ENCODE measurements at places on chromosomes 1 and 21.

GRCh38 chr1:16088996-16089395, 15.5 kb upstream of the FAM131C start:
- DNase-seq = no peak

- DNase-seq = no peak
These were observed 834.2 kb upstream of the CXADR start for GRCh38 chr21:16678429-16679160.

GRCh38 chr1:46497665-46498064, 8.0 kb downstream of the DMBX1 start:
- no peak for DNase-seq

- DNase-seq = no peak
These were observed 30.5 kb downstream of the CLSTN1 start for GRCh38 chr1:9793291-9793690.

GRCh38 chr1:31745096-31745945, 18.8 kb downstream of the ADGRB2 start:
- peak; percentile 5 for DNase-seq

- no peak for DNase-seq
These were observed 1.4 kb downstream of the KIAA0319L start for GRCh38 chr1:35555601-35556477.

DNA sequence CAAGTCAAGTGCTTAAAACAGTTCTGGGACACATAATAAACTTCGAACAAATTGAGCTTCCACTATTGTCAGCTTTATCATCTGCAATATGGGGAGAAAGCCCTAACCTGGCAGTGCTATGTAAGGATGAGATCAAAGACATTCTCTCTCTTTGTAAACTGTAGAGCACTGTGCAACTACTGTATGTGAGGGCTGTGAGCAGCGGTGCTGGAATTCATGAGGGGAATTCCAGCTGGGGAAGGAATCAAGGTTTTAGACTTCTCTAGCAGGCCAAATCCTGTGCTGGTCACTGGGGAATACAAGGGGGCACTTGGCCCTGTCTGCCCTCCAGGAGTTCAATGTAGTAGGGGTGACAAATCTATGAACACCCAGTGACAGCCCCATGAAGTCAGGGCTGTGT, 9.3 kb downstream of the FAM151A start:
- DNase-seq = no peak

- no peak for DNase-seq
These were observed 61.9 kb downstream of the SYF2 start for GRCh38 chr1:25170439-25170838.

DNA sequence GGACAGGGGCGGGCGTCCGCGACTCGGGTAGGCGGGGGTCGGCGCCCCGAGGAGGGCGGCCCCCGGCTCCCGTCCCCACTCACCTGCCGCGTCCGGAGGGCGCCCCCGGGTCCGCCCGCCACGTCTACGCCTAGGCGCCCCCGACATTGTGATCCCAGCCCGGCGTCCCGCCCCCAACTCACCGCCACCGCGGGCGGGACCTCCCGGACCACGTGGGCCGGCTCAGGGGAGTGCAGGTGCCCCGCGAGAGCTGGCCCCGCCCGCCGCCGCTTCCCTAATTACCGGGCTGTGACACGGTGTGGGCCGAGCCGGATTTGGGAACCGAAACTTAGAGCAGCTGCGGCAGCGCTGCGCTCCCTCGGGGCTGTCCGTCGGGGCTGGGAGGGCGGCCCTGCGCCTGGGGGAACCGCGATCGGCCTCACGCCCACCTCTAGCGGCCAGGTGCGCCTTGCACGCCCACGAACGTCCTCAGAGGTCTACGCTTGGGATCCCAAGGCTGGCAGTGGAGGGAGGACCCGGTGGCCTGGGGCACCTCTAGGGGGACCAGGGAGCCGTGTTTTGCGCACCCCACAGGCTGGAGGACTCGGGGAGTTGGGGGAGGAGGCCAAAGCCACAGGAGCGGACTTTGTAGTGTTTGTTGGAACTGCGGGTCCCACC, 521 bp upstream of the NADK start:
- peak; percentile 69 for DNase-seq

GRCh38 chr1:244095529-244095911, 44.4 kb downstream of the ZBTB18 start:
- DNase-seq = no peak

DNA sequence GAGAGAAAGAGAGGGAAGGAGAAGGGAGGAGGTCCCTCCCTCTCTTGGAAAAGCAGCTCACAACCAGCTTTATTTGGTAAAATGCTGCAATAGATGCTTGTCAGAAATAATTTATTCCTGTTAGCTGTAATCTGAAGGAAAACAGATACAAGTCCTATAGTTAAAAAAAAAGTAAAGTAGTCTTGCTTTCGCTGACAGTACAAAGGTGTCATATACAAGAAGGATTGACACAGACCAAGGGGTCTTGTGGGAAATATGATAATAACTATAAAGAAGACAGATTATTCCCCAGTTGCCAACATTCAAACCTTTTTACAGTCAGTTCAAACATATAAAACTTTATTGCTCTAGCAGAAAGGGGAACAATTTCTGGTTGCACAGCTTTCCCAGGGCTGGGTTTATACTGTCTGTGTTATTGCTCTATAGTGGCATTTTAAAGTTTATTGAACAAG, 145.0 kb downstream of the PBX1 start:
- DNase-seq = no peak

DNA sequence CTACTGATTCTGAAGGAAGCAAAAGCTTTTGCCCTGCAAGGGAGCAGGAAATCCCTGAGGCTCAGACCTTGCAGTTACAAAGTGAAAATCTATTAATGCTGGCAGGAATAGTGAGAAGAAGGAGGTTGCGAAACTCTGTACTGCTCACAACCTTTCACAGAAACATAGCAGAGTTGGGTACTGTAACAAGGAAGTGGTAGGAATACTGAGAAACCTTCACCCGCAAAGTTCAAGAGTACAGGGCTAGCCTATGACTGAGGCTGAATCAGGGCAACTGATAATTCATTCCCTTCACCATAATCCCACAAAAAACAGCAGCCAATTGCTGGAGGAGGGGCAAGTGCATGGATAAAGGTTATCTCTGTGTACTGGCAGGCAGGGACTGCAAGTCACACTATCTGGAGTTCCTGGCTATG, 23.9 kb upstream of the KCTD3 start:
- no peak for DNase-seq

- DNase-seq = no peak
These were observed 307.0 kb downstream of the ZP4 start for GRCh38 chr1:237583756-237584155.

DNA sequence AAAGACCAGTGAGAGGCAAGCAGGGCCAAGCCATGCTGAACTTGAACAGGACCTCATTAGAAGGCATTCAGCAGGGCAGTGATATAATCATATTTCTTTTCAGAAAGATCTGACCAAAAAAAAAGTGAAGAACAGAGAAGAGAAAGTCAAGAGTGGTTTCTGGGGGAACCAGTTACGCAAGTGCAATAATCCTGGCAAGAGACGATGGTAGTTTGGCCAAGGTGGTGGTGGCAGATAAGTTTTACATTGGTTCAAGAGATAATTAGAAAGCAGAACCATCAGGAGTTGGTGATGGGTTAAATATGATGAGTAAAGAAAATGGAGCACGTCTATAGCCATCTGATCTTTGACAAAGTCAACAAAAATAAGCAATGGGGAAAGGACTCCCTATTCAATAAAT, 54.3 kb downstream of the ZSWIM5 start:
- no peak for DNase-seq

DNA sequence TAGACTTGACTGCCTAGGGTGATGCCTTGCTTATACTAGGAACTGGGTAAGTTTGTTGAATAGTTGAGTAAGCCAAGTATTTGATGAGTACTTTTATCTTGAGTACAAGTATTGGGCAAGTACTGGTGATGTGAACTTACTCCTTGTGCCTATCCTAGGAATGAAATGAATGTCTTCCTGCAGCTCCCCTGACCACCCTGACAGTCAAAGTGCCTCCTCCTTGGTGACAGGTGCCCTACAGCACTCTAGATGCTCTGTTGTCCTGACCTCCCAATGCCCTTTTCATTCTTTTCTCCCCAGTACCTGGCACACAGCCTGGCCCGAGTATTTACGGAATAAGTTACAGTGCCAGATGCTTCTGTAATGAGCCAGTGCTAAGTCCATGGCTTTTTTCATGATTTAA, 25.5 kb downstream of the PCSK9 start:
- no peak for DNase-seq

DNA sequence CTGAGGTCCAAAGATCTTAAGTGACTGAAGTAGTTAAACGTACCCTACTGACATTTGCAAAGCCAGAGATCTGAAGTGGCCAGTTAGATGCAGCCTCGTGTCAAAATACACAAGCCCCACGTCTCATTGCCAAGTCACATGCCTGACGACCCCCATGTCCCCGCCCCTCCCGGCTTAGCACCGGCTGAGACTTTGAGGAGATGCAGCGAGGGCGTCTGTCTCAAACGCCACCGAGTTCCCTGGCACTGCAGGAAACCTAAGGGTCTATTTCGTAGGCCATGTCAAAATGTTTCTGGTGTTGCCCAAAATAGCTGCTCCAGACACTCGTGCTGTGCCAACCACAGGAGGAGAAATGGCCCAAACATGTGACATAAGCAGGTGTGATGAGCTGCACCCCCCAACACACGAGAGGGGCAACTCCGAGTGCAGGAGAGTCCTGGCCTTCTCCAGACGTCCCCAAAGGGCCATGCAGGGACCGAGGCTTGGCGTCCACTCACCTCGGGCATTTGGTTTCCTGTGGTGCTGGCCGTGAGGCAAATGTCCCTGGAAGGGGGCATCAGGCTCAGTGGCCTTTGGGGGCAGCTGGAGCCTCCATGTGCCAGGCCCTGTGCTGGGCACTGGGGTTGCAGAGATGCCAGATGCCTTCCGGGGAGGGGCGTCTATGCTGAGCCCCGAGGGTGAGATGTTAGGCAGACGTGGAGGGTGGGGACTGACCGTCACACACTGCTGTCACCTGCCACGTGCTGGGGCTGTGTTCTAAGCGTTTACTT, 67.0 kb downstream of the MATN1 start:
- no peak for DNase-seq

GRCh38 chr1:200376528-200376927, 33.3 kb downstream of the ZNF281 start:
- no peak for DNase-seq

DNA sequence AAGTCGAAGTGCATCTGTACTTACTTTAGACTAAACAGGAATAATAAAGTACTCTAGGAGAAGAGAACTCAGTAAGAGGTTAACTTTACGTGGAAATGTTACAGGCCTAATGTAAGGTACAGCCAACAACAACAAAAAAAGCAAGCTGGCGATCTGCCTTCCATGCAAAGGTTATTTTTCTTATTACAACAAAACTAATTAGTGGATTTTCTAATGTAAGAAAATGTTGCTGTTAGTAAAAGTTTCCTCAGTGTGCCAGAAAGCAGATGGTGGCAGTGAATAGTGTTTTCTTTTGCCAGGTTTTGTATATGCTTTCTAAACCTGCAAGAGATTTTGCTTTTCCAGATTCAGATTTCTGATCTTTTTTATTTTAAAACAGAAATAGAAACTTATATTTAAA, 179.2 kb downstream of the NFIA start:
- DNase-seq = no peak

GRCh38 chr1:36864182-36864822, 170.0 kb downstream of the GRIK3 start:
- no peak for DNase-seq

- no peak for DNase-seq
These were observed 346.2 kb upstream of the SNX7 start for GRCh38 chr1:98315309-98315708.

DNA sequence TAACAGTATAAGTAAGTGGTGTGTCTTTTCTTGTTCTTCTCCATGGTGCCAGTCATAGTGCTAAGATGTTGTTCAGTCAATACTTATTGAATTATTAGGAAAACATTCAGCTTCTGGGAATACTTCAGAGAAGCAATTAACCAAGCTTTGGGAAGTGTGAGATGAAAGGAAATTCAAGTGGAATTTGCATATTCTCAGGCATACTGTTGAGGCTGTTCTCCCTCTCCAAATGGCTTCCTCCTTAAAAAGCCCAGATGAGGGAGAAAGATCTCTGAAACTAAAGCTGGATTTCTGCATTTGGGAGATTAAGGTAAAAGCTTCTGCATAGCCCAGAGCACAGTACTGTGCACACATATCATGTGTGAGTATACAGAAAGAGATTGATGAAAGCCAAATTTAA, 73.4 kb downstream of the MACF1 start:
- DNase-seq = no peak

DNA sequence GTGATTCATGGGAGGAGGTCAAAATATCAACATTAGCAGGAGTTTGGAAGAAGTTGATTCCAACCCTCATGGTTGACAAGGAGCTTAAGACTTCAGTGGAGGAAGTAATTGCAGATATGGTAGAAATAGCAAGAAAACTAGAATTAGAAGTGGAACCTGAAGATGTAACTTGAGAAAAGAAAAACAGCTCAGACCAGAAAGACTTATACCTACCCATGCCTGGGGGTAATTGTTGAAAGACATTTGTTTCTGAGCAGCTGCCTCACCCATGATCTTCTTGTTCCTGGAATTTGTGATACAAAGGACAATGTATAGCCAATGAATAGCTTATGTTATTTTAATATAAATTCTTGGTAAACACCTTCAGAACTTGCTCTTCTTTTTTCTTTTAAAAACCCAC, 128.6 kb downstream of the LRIG2 start:
- no peak for DNase-seq

GRCh38 chr1:202112859-202113689, 9.6 kb upstream of the GPR37L1 start:
- no peak for DNase-seq

GRCh38 chr1:171985639-171986038, 144.3 kb downstream of the DNM3 start:
- no peak for DNase-seq

DNA sequence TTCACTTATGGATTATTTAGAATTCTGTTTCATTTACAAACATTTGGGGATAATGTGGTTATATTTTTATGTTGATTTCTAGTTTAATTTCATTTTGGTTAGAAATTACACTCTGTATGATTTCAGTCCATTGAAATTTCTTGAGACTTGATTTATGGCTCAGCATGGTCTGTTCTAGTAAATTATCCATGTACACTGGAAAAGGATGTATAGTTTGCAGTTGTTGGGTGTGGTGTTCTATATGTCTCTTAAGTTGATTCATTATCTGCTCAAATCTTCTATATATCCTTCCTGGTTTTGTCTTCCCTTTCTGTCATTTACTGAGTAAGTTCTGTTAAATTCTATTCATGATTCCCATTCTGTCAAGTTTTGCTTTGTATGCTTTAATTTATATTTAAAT, 52.3 kb downstream of the RAP1A start:
- DNase-seq = no peak

DNA sequence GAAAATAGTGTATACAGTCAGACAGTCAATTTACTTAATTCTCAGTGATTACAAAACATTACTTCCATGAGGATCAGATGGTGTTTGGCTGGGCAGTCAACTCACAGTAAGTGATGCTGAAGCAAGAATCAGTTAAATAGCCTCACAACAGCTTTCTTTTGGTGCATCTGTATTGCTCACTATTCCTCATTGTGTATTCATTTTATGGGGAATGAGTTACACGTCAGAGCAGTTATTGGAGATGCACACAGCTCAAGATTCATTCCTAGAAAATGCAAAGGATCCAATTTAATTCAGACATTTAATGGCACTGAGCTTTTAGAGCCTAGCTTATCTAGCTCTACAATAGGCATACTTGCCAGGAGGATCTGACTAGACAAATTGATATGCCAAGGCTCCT, 150.6 kb downstream of the HS2ST1 start:
- no peak for DNase-seq

Measured in NCI-H526 treated with DMSO at 0.1 percent for 48 hours (cell line).